GM04503 (cell line): ENCODE measurements at places on chromosomes 1 and 21.
A peak's percentile ranks its signal among the peaks of the same experiment; 100 is the strongest.

GRCh38 chr1:43979528-43980254, 681 bp downstream of the B4GALT2 start:
- DNase-seq: no peak

- DNase-seq: no peak
These were observed 240.4 kb downstream of the SDCCAG8 start for GRCh38 chr1:243496187-243496646.

- DNase-seq: no peak
These were observed 58.6 kb downstream of the IL23R start for GRCh38 chr1:67224856-67225255.

DNA sequence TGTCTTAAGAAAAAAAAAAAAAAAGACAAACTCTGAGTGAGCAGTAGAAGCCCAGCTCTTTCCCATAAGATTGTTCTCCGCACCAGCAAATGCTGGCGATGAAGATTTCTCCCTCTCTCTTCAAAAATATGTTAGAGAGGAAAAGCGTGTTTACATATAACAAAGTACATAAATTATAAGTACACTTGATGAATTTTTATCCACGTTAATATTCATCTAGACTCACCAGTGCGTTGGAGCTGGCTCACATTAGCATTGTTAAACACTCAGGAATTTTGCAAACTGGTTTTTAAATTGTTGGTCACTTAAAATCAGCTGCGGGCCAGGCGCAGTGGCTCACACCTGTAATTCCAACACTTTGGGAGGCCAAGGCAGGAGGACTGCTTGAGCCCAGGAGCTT, 56.0 kb downstream of the RUNX3 start:
- no peak for DNase-seq

- DNase-seq: no peak
These were observed 26.1 kb downstream of the RCAN3 start for GRCh38 chr1:24528744-24529143.

DNA sequence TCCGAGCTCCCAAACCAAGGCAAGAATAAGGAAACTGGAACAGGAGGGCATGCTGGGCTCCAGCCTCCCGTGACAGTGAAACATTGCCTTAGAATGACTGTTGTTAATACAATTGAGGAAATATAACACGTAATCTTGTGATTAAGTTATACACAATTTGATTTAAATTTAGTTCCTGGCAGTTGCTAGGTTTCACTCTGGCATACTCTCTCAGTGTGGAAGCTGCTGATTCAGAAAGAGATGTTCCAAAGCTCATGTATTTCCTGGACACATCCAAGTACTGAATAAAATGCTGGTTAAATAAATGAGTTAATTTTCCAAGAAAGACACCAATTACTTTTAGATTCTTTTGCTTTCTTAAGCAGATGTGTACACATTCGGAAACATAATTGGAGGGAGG, 176.1 kb downstream of the GRIK1 start:
- DNase-seq: no peak

- DNase-seq: no peak
These were observed 9.9 kb downstream of the GIPC2 start for GRCh38 chr1:78055565-78056132.

DNA sequence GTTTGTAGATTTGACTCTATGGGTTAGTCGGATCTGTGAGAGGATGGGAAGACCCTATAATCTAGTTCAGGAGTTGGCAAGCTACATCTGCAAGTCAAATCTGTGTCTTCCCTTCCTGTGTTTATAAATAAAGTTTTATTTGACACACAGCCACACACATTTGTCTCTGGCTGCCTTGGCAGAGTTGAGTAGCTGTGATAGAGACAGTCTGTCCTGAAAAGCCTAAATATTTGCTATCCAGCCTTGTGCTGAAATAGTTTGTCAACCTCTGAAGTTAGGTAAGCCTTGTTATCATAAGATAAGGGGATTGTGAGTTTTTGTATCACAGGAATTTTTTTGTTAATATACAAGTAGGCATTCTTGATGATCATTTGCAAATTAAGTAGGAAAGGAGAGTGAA, 136.8 kb downstream of the NOS1AP start:
- no peak for DNase-seq

- no peak for DNase-seq
These were observed 2.5 kb downstream of the SLAMF9 start for GRCh38 chr1:159951551-159951950.

DNA sequence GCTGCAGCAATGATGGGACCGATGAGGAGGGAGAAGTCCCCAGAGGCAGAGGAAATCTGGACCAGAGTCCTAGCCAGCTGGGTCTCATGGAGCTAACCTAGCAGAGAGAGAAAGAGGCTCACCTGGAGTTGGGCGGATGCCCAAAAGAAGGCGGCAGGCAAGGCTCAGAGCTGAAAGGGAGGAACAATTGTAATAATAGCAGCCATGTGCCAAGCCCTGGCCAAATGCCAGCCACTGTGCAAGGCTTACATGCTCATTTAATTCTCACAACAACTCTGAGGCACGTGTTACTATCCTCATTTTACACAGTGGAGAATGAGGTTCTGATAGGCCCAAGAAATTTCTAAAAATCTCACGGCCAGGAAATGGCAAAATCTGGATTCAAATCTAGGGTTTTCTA, 50.0 kb upstream of the ZNF648 start:
- DNase-seq: no peak

DNA sequence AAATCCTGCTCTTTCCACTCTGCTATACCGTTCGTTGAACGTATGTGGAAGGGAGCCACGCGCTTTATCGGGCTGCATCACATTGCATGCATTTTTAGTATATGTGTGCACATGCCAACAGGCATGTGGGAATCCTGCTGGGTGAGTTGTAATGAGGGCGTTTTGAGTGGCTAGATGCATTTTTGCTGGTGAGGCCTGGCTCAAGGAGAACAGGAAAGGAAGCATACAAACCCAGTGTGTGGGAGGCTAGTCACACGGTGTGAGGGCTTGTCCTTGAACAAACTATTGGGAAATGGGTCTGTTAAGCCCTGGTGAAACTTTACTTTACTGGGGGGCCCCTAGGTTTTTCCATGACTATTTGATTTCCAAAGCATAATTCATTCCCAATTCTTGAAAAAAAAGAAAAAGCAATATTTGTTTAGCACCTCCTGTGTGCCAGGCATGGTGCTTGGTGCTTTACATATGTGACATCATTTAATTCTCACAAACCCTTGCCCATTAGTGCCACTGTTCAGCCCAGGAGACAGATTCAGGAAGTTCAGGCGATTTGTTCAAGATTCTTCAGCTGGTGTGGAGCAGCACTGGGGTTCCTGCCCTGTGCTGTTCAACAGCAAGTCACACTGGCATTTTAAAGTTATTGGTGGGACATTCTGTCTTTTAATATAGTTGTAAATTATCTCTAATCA, 25.6 kb upstream of the JUN start:
- no peak for DNase-seq

GRCh38 chr1:33336580-33336979, 15.7 kb upstream of the A3GALT2 start:
- DNase-seq: no peak

GRCh38 chr1:97853221-97853620, 67.6 kb downstream of the DPYD start:
- no peak for DNase-seq

DNA sequence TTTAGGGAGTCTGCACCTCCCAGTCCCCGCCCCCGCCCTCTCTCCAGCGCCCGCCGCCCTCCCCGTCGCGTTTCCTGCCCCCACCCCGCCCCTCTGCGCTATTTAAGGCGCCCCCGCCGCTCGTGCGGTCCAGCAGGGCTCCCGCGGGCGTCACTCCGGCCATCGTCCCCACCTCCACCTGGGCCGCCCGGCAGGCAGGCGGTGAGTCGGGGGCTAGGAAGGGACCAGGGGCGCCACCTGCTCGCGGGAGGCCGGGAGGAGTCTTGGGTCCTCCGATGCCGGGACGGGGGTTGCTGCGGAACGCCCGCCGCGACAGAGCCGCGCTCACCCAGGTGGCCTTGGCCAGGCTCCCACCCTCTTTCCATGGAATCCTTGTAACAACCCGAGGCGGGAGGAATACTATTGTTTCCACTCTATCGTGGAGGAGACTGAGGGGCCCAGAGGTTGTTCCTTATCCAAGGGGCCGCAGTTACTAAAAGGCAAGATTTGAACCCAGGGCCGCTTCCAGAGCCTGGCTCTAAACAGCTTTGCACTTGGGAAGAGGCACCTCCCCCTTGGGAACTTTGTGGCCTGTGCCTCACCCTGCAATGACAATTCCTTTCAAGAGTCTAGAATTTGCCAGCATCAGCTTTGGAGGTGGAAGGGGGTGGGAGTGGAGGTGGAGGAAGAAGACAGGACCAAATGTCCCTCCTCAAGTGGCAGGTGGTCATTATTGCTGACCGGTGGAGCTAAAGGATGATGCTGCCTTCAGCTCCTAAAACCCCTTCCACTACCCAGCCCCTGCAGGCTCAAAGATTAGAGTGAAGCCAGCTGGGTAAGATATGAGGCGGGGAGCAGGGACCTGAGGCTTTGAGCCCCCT, at the start of gene GJA4:
GJA4 (plus strand) TSS at position 132 of the 860 bp plus-strand sequence. CDS start 1,215 bp downstream, outside the sequence.
- DNase-seq: no peak

DNA sequence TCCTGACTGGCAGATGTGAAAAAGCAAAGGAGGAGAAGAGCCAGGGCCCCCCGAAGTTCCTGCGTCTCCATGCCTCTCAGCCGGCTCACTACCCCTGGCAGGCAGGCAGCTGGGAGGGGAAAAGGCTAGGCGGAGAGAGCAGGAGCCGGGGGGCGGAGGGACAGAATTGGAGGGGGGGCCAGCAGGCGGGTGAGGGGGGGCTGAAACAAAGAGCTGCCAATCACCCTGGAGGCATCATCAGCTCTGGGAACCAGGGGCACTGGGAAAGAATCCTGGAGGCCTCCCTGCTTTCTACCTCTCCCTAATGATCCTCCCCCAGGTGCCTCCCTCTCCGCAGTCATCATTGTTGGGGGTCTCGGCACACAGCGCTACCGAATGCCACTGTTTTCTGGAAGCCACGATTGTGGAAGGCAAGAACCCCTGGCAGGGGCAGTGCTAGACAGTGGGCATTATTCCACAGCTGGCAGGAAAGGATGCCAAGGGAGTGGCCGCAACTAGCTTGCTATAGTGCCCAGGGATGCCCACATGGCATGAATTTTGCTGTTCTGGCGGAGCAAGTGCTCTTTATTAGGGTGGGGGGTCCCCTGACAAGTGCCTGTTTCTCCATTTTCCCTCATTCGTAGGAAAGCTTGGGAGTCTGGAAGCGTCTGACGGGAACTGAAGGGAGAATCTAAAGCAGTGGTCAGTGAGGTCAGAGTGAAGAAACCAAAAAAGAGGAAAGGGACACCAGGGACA, at the start of gene THBS3:
THBS3 (minus strand) TSS at position 92 of the 735 bp plus-strand sequence; CDS start at position 71, 21 bp downstream.
- no peak for DNase-seq

DNA sequence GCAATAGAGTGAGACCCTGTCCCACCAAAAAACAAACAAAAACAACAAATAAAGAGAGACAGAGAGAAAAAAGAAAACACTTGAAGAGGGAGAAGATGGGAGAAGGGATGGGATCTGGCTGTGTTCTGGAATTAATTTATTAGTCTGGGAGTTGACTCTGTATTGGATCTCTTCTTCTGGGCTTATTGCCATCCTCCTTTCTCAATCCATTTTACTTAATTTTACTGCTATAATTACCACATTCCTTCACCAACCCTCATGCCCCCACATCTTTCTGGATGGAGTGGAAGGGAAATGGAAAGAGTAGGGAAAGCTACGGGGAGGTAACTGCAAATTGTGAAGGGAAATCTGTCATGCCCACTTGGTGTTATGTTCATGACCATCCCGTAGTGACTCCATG, 42.9 kb downstream of the FMN2 start:
- peak; percentile 47 for DNase-seq
